ENCODE measurements at places on chromosomes 13 and 19.
A peak's percentile ranks its signal among the peaks of the same experiment; 100 is the strongest.

DNA sequence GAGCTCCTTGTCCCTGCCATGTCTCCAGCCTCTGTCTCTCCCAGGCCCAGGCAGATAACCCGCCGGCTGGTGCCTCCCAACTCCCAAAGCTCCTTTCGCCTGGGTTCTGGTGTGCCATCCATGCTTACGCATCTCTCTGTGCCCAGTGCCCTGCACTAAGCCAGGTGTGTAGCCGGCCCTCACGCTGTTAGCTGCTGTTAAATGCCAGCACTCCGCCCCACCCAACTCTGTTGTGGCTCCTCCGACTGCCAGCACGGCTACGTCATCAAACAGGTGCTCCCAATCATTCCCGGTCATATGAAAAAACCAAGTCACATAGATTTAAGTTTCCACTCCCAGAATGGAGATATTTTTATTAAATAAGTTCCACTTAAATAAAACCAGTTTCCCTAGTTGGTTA lies 7.0 kb upstream of the HSPH1 start:
- no peak for DNase-seq

DNA sequence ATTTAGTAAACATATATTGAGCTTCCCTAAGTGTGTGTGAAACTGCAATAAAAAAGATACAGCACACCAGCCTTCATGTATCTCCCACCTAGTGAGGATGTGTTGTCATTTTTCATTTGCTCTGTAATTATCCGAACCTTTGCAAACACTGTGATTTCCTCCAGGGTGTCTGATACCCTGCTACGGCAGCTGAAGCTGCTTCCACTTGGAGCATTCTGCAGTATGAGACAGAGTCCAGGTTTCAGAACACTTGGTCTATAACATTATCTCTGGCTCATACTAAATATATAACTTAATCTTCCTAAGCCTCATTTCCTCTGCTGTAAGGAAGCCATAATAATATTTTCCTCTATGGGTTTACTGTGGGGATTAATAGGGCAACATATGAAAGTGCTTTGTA lies 1338.1 kb upstream of the SLC10A2 start:
- no peak for DNase-seq

DNA sequence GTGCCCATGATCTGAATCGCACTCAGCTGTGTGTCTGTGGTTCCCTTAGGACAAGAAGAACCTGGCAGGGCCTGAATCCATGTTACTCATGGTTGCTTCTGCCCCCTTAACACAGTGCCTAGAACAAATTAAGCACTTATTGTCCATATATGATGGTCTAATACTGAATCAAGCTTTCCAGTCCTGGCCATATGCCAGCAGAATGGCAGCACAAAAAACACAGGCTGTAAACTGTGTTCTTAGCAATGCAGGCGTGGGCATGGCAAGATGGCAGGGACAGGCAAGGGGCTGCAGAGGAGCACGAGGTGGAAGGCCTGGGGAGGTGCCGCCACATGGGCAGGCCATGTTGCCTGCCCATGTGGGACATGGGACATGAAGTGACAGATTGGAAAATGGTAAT lies 68.2 kb downstream of the LATS2 start:
- DNase-seq: no peak

DNA sequence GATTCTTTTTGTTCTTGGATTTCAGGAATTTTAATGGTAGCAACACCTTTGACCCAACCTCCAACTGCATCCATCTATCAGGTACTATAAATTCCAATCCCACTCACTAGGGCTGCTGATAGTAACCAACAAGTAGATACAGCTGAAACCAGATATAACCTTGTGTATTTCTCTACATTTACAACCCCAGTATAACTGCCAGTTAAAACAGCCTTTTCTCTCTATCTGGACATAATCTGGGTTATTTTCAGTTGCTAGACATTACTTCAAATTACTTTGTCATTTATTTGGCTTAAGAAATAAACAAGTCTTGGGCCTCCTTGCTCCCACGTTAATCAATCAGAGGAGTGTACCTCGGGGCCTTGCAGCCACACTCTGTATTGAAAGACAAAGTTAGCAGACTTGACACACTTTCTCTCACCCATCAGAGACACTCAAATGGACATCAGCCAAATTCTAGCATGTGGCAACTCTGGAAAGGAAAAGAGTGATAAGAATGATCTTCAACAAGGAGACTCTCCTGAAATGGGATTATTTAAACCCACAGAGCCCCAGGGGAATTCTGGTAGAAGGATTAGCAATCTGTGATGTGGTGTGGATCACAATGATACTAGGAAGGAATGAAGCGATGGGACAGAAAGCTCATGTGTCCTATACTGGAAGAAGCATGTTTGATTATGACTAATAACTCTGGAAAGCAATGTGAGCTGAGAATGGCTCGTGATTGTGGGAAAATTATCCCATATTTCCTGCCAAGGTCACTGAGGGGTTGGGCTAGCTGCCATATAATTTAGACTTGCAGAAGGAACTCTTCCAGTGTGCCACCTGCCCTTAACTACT lies 157.5 kb downstream of the FLT1 start:
- no peak for DNase-seq

DNA sequence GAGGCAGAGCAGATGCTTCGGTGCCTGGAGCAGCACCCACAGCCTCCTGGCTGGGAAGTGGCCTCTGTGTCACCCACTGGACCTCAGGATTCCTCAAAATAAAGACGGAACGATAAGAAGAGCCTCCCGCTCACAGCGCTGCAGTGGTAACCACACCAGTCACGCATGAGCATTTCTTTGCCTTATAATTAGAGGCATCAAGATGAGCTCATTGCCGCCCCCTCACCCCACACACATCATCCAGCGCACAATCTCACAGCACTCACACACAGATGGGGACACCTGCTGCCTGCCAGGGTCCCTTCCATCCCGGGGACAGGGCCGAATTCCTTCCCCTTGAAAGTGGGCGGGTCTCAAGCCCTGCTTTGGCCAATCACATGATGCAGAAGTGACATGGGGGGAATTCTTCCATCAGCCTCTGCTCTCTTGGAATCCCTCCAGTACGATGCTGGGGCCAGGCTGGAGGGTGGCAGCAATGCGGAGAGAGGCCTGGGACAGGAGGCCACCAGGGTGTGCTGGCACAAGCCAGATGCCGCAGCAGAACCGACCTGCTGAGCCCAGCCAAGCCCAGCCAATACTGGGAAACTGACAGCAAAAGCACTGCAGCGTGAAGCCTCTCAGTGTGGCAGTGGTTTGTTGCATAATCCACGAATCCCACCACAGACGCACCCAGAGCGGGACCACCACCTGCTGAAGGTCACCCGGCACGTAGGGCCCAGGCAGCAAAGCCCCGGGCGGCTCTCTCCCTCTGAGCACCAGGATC lies 16.0 kb downstream of the PIP5K1C start:
- no peak for DNase-seq

GRCh38 chr19:10565028-10565566 lies 713 bp downstream of the KRI1 start:
- no peak for DNase-seq

DNA sequence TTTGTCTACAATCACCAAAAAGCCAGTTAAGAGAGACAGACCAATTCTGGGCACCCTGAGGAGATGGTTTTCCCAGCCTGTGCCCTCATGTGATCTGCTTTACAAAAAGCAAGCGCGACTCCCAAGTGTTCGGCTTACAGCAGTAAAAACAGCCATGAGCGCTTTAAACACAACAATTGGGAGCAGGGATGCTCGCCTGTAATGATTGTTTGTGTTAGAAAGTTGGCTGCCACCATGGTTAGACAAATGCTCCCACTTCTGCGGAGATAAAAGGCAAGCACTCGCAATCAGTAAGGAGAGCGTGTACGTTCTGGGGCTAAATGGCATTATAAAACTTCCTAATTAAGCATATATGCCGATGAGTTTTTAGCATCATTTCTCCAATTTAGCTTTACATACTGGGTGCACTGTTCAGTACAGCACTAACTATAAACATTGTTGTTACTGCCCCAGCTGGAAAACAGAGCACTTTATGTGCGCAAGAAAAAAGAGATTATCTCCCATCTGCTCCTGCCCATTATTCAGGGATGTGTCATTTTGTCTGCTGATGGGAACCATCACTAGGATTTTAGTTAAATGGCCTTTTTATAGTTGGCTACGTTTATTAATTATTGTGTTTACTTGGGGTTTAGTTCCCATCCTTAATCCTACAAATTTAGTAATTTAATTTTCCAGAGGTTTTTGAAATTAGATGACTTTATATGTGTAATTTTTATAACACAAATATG lies 309.3 kb upstream of the MAB21L1 start:
- DNase-seq: no peak

DNA sequence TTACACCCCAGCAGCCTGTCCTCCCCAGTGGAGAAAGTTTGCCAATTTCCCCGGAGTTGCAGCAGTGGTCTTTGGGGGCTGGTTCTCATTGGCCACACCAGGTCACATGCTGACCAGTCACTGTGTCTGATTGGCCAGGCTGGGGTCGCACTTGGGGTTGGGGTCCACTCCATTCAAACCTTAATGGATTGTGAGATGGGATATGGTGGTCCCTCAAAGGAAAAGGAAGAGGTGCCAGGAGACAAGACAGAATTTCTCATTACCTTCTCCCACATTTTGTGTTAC lies 3.4 kb downstream of the PPM1N start:
- no peak for DNase-seq

DNA sequence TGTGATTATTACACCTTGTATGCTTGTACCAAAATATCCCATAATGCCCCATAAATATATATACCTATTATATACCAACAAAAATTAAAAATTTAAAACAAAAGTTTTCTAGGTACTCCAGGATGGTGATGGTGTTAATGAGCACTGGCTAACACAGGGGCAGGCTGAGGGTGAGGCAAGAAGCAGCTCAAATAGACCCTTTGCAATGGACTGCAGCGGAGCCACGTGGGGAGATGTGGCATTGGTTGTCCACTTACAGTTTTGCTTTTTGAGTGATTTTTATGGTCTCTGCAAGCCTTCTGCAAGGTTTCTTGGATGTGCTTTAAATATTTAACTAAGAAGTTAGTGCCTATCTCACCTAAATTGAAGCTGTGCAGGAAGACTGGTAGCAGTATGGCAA lies 132.9 kb downstream of the RAP2A start:
- DNase-seq: no peak

GRCh38 chr19:43594710-43595604 lies 977 bp downstream of the IRGQ start:
- DNase-seq: peak; percentile 35

DNA sequence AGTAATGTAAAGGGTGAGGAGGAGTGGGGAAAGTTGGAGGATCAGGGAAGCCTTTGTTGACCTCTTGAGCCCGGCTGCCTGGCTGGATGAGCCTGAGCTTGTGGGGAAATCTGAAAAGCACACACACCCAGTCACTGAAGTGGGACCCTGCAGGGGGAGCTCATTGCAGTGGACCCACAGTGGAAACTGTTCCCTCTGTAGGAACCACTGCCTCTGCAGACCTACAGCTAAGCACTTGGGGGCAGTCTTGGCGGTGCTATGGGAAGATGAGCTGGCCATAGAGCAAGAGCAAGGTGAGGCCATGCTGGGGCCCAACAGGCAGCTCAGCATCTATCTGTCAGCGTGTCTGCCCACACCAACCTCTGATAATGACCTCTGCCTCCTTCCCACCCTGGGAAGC lies 294.8 kb downstream of the TSHZ3 start:
- no peak for DNase-seq

- DNase-seq: no peak
Observed at GRCh38 chr13:50700664-50701305, 142.7 kb downstream of the DLEU7 start.

DNA sequence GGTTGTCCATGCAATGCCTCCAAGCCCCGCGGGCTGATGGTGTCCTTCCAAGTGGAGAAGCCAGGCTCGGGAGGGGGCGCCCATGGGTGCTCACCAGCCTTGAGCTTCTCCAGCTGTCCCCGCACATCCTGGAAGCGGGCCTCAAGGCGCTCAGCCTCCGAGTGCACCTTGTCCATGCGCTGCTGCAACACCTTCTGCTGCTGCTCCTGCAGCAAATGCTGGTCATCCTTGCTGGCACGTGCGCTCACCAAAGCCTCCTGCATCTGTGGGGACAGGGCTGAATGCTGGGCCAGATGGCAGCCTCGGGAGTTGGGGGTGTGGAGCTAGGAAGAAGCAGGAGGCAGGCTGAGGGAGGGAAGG lies 22.8 kb upstream of the EMP3 start:
- no peak for DNase-seq

GRCh38 chr13:90919153-90919552 lies 428.3 kb upstream of the MIR17HG start:
- DNase-seq: no peak

DNA sequence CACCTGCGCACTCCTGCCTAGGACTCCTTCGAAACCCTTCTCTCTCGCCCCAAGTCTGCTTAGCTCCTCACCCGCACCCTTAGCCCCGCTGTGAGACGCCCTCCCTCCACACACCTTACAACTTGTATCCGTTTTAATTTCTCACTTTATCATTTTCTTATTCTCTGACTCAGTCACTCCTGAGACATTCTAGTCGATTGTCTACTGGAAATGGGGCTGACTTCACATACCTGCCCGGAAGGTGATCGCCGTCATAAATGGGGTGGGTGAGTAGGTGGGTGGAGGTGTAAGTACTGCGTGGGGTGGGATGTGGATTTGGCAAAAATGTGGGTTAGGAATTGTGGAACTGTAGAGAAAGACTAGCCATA lies 714 bp downstream of the NDFIP2 start:
- peak; percentile 9 for DNase-seq

GRCh38 chr13:30907121-30907861 lies 1.2 kb downstream of the MEDAG start:
- DNase-seq: no peak

DNA sequence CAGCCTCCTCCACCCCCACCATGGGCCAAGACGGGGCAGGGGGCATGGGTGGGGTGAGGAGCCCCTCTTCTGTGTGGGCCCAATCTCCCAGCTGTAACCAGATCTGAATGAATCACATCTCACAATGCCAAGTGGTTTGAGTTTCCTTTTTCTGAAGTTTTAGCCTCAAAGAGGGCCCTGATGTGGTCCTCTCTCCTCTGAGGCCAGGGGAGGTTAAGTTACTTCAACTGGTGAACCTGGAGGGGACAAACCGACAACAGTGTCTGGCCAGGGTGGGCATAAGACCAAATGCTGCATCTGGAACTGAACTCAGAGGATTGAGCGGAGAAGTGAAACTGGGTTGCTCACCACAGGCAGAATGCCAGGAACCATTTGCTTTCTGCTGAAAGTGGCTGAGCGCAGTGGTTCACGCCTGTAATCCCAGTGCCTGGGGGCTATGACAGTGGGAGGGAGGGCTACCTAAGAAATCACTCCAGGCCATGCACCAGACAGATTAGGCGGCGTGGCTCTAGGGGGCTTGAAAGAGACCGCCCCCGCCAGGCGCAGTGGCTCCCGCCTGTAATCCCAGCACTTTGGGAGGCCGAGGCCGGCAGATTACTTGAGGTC lies 15.4 kb upstream of the IRGC start:
- DNase-seq: no peak

- DNase-seq: no peak
Observed at GRCh38 chr13:46698910-46699460, 98.0 kb downstream of the ESD start.

- DNase-seq: no peak
Observed at GRCh38 chr19:48186541-48186991, 16.1 kb downstream of the ZSWIM9 start.

GRCh38 chr13:93736081-93736480 lies 509.5 kb downstream of the GPC6 start:
- DNase-seq: no peak

All from stimulated activated CD8-positive, alpha-beta memory T cell treated with anti-CD3 and anti-CD28 coated beads, Interleukin-7, amount 100 ng/mL, for 1 hour (primary cell).